PC-9 (cell line): ENCODE measurements at places on chromosomes 6 and 20. TPM values are rescaled to one million over a fixed set of nuclear protein-coding genes. Genes with fewer than 3 reads are reported as not detected.

MATN4 gene
- total RNA-seq, result 0.33 and 0.60 TPM in 2 replicates

- DNase-seq, result peak; percentile 65
Measured at GRCh38 chr6:6734479-6735465, 146.3 kb downstream of the LY86 start.

DNA sequence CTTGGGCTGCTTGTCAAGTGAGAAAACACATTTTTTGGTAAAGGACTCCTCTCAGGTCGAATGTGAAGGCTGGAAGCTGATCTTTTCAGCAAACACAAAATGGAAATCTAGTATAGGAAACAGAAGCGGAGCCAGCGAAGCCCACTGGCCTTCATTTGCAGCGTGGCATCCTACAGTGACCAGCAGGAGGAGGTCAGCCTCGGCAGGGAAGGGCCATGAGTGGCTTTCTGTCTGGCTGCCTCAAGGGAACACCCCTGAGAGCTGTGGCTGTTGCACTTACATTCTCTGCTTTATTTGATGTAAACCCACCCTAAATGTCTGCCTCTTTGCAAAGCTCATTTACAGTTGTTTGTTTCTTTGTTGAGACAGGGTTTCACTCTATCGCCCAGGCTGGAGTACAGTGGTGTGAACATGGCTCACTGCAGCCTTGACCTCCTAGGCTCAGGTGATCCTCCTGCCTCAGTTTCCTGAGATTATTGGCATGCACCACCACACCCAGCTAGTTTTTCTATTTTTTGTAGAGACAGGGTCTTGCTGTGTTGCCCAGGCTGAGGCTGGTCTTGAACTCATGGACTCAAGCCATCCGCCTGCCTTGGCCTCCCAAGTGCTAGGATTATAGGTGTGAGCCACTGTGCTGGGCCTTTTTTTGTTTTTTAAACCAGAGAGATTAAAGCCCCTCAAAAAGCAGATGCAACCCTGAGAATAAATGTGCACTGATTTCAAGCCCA is 322.0 kb upstream of the SOX4 start:
- no peak for DNase-seq

DNA sequence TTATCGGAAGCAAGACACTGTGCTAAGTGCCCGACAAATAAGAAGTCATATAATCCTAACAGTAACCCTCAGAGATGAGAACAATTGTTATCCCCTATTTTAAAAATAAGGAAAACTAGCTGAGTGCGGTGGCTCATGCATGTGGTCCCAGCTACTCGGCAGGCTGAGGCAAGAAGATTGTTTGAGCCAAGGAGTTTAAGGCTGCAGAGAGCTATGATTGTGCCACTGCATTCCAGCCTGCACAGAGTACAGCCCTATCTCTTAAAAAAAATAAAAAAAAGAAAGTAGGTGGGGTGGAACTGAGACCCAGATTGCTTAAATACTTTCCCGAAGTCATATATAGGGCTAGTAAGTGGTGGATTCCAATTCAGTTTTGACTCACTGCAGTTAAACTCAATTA is 84.7 kb downstream of the UST start:
- DNase-seq, result no peak

- no peak for DNase-seq
Measured at GRCh38 chr20:35039846-35040489, 52.6 kb downstream of the TRPC4AP start.

- DNase-seq, result no peak
Measured at GRCh38 chr6:85756982-85757381, 114.3 kb upstream of the SYNCRIP start.

DNA sequence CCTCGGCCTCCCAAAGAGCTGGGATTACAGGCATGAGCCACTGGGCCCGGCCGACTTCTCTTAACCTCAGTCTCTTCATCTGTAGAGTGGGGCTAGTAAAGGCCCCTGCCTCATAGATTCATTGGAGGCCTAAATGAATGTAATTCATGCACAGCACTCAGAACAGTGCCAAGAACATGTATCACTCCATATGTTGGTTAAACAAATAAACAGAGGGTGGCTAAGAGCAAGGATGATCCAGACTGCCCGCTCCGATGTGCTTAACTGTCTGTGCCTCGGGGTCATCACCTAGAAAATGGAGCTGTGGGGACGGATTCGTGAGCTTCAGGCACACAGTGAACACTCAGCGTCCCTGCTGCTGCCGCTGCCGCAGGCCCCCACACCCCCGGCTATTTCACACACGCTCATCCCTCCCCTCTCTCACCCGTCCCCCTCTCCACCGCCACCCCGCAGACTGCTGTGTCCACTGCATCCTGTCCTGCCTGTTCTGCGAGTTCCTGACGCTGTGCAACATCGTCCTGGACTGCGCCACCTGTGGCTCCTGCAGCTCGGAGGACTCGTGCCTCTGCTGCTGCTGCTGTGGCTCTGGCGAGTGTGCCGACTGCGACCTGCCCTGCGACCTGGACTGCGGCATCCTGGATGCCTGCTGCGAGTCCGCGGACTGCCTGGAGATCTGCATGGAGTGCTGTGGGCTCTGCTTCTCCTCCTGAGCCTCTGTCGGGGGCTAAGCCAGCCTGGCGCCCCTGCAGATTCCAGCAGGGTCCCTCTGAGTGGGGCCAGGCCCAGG is 14.8 kb downstream of the MDFI start:
- DNase-seq, result peak; percentile 69

DNA sequence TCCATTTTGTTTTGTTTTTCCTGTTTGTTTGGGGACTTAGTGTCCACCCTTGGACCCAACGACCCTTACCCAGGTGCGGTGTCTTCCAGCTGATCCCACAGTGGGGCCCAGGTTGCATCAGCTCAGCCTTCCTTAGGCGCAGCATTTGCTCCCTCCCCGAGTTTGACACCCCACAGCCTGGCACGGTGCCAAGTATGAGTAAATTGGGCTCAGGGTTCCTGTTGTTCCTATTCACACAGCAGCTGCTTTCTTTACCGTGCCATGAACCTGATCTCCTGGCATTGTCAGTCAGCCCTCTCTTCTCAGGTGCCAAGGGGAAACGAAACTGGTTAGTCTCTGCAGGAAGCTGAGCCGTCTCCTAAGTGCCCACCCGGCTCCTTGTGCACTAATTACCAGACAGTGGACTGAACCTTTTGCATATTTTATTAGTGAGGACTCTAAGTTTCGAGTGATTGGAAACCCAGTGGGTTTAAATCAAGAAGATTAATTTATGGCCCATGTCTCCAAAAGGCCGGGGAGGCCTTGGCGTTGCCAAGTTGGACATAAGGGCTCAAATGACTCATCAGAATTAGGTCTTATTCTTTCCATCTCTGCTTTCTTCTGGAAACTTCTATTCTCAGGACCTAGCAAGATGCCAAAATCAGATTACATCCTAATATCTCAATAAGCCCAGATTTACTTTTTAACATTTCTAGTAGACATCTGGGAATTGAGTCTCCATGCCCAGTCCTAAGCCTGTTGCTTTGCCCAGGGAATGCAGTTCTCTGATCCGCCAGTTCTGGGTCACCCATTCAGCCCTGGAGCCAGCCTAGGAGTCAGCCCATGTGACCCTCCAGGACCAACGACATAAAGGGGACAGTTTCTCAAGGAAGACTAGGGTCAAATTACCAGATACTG is 68.8 kb downstream of the TSHZ2 start:
- DNase-seq, result no peak

DNA sequence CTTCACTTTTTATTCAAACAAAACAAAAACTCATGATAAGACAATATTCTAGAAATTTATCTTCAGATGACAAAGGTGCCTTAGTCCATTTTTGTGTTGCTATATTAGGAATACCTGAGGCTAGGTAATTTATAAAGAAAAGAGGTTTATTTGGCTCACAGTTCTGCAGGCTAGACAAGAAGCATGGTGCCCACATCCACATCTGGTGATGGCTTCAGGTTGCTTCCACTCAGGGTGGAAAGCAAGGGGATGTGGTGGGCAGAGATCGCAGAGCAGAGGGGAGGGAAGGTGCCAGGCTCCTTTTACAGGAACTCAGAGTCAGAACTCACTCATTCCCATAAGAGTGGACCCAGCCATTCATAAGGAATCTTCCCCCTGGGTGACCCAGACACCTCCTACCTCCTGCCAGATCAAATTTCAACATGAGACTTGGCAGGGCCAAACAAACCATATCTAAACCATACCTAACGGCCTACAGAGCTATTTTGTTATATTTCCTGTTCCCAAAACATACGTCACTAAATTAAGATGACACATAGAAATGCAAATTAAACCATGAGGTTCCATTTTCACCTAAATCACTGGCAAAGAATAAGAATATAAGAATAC is 26.4 kb downstream of the ABHD12 start:
- DNase-seq, result no peak

GRCh38 chr6:134057478-134057877 is 5.1 kb upstream of the SLC2A12 start:
- no peak for DNase-seq

GRCh38 chr6:167719920-167720319 is 106.8 kb upstream of the AFDN start:
- DNase-seq, result no peak
